NB4 (cell line): ENCODE measurements at places on chromosomes 7 and 10.

GRCh38 chr10:61151059-61151458 is 207.1 kb upstream of the RHOBTB1 start:
- DNase-seq: no peak

GRCh38 chr7:132205509-132205908 is 370.8 kb downstream of the PLXNA4 start:
- DNase-seq: no peak

DNA sequence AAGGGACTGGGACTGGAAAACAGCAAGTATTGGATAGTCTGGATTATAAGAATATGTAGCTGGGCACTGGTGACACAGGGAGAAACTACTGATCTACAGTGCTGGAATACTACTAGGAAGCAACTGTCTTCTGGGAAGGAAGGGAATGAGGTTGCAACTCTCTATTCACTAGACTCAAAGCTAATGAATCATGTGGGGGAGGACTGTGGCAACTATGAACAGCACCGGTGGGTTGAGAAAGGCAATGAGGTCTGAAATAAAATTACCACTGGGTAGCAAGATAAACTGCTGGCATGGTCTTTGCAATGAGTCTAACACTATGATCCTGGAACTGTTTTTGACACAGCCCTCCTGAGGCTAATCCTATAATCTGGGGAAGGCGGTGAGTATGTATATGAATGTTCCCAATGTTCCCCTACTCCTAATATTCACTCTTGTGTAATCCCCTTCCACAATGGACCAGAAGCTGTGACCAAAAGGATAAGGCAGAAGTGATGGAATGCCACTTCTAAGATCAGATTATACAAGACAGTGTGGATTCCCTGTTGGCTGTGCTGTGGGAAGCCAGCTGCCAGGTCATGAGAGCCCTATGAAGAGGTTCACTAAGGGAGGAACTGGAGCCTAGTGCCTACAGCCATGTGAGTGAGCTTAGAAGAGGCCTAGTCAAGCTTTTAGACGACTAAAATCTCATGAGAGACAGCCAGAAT is 101.3 kb upstream of the DNAJB12 start:
- peak; percentile 84 for DNase-seq

DNA sequence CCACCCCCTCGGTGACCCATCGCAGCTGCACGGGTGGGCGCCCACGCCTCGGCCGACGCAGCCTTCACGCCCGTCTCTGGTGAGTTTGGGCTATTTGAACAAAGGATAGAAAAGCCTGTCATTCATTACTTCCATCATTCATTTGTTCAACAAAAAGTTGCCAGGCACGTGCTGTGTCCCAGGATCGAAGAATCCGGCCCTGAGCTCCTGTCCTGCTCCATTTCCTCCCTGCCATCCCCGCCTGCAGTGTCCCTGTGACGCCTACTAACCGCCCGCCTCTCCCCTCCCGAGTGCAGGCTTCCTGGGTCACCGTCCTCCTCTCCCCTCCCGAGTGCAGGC is 340.1 kb downstream of the WDR37 start:
- DNase-seq: no peak

DNA sequence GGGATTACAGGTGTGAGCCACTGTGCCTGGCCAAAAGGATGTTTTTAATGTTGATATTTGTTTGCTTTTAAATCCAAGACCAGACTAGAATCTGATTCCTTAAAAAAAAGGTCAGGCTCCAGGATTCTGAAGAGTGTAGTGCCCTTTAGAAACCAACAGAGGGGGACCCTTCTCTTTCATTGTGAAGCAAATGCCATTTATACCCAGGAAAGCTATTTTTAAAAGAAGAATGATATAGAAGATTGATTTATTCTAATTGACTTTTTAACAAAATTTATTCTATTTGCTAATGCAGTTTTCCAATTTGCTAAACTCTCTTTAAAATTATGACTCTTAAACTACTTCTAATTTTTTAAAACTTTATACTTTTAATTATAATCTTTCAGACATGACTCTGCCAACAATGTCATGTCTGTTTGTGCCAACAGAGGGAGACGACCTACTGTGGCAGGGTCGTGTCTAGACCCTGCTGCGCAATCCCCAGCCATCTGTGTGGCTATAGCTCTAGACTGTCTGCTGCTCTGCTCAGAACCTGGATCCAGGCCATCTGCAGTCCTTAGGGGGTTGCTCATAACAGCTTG is 201.0 kb upstream of the IMMP2L start:
- peak; percentile 69 for DNase-seq
